ENCODE measurements at places on chromosomes 2 and 18.

DNA sequence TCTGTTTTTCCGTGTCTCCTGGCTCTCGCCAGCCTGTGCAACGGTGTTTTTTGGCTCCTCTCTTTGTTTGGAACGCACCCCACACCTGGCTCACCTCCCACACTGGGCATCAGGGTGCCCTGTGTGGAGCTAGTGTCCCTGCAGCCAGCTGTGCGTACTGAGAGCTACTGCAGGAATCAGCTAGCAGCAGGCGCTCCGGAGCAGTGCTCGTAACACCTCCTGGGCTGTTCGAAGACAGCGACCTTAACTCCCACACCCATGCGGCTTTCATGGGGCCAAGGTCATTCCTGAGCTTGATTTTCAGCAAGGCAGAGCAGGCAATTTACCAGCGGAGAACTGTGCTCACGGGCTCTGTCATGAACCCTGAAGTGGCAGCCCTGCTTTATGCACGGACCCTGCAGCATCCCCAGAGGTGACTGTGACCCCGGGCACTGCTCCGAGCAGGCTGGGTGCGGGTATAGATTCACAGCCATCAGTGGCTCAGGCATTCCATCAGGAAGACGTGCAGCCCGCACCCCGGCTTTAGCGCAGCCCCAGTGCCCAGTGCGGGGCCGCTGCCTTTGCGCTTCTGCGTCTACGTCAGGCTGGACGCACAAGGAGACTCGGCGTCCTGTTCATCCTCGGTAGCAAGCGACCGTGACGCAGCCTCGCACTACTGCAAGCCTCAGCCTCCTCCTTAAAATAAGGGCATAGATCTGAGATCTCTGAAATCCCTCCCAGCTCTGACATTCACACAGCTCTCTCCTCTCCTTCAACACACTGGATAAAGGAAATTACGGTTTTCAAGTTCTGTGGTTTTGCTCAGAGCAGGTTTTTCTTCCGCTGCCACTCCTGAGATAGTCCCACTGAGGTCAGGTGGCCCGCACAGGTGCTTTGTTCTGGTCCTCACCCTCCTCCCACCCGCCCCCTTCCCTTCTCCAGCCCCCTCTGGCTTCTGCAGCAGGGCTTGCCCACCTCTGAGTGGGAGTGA, 58.2 kb downstream of the ADI1 start:
- DNase-seq = no peak

- peak; percentile 17 for DNase-seq
Observed at GRCh38 chr2:235390108-235390815, 103.6 kb upstream of the AGAP1 start.

DNA sequence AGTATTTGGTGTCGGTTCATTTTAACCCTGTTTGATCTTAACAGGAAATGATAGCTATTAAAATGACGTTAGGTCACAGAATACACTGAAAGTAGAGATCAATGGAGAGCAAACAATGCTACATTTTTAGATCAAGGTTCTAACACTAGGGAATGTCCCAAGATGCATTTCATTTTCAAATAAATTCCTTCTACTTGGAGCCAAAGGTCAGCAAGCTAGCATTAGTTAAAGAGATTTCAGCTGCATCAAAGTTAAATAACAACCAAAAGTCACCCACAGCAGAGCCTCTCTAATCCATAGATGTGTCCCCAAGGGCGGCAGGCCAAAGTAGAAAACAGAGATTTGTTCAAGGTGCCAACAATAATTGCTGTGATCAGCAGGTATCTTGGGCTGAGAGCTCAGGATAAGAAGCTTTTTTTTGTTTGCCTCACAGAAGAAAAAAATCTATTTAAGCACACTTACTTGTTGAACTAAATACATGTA, 1233.6 kb upstream of the TMEFF2 start:
- no peak for DNase-seq

- DNase-seq = no peak
Observed at GRCh38 chr18:2351126-2351850, 220.0 kb downstream of the METTL4 start.

DNA sequence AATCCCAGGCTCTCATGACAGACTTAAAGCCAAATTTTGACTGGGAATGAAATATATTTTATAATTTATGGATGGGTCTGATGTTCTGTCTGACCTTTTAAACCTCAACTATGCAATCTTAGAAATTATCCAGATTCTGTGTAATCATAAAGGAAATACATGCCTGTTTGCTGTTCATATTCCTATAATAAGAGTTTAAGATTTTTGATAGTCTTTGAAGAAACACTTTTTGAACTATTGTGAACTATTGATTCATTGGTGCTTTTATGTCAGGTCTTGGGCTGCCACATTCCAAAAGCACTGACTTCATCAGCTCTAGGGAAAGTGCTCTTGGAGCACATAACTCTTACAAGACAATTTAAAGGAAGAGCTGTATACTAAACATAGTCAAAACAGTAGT, 64.2 kb downstream of the CCDC150 start:
- no peak for DNase-seq

GRCh38 chr2:150319658-150320555, 167.6 kb downstream of the RND3 start:
- no peak for DNase-seq

- DNase-seq = no peak
Observed at GRCh38 chr2:219049282-219049681, 8.0 kb upstream of the CFAP65 start.

DNA sequence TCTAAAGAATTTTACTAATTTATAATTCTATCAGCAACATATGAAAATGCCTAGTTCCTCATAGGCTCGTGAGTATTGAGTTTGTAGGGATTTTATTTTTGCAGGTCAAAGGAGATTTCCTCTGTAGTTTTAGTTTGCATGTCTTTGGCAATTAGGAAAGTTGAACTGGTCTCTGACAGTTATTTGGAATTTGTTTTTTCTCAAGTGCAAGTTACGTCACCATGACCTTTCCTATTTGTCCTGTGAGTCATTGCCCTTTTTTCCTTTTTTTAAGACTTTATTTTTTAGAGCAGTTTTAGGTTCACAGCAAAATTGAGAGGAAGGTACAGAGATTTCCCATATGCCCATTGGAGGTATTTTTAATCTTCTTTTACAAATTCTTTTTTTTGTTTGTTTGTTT, 29.0 kb downstream of the RAMP1 start:
- DNase-seq = no peak

- no peak for DNase-seq
Observed at GRCh38 chr2:226274143-226274542, 525.5 kb downstream of the IRS1 start.

DNA sequence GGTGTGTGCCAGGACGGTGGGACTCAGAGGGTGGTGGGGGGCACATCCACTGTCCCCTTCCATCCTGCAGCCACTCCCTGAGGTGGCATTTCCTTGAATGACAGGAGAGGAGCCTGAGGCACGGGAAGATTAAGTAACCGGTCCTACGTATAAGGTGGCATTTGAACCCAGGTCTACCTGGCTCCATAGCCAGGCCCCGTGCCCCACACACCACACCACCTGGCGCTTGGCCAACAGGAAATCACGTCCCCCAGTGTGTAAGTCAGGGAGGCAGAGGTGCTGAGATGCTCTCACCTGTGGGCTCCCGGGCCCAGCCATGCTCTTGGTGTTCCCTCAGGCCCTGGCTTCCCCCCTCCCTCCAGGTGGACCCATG, 53.7 kb downstream of the HPCAL1 start:
- no peak for DNase-seq

- no peak for DNase-seq
Observed at GRCh38 chr18:63168287-63168686, 151.3 kb downstream of the BCL2 start.

DNA sequence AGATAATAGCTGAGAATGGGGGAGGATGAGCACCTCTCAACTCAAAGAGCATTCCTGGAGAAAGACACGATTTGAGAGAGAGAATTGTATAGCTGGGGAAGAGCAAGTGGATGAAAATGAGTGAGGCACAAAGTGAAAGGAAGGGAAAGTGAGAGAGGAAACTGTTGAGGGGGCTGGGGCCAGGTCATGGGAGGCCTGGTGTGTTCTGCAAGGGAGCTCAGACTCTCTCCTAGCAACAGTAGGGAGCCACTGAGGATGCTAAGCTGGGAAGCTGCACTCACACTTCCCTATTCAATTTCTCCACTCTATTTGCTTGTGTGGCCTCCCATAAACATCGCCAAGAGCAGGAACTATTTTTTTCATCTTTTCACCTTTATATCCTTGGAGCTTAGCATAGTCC, 14.8 kb downstream of the EVA1A start:
- no peak for DNase-seq

- peak; percentile 20 for DNase-seq
Observed at GRCh38 chr2:20447437-20448245, 767 bp downstream of the RHOB start.

- no peak for DNase-seq
Observed at GRCh38 chr2:177806025-177806424, 266.6 kb downstream of the PDE11A start.

DNA sequence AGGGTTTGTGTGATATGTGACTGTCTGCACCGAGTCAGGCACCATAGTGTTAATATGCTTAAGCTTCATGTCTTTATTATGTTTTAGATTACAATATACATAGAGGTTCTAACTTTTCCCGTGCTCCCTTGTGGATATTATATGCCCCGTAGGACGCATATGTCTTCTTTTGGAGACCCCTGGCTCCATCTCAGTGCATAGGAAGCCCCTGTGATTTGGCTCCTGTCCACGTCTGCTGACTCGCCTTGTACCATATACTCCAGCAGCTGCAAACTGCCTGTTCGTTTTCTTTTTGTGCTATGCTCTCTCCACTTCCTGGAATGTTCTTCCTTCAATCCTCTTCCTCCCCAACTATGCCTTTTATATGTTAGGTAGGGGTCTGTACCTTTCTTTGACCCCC, 110.9 kb downstream of the PTRHD1 start:
- no peak for DNase-seq

GRCh38 chr18:51251625-51252024, 54.1 kb upstream of the MEX3C start:
- no peak for DNase-seq

- no peak for DNase-seq
Observed at GRCh38 chr2:157743051-157743450, 114.4 kb upstream of the ACVR1C start.

DNA sequence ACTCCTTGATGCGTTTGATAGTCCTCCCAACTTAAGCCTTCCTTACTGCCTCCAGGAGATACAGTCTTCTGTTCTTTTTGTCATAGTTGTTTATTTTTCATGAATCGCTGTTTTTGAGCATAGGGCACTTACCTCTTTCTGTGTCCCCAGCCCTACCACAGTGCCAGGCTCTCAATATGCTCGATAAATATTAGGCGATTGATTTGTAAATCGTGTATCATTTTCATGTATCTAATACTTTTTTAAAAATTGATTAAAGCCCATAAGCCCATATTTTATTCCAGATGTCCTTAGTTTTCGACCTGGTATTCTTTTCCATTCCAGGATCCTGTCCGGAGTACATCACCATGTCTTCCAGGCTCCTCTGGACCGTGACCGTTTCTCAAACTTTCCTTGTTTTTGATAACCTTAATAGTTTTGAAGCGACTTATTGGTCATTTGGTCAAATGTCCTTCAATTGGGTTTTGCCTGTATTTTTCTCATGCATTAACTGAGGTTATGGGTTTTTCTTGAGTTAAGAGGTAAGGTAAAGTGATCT, 444 bp upstream of the MMADHC start:
- no peak for DNase-seq

- DNase-seq = no peak
Observed at GRCh38 chr18:199768-200167, 41.4 kb downstream of the USP14 start.

- no peak for DNase-seq
Observed at GRCh38 chr18:24231773-24232735, 93.2 kb downstream of the CABYR start.

DNA sequence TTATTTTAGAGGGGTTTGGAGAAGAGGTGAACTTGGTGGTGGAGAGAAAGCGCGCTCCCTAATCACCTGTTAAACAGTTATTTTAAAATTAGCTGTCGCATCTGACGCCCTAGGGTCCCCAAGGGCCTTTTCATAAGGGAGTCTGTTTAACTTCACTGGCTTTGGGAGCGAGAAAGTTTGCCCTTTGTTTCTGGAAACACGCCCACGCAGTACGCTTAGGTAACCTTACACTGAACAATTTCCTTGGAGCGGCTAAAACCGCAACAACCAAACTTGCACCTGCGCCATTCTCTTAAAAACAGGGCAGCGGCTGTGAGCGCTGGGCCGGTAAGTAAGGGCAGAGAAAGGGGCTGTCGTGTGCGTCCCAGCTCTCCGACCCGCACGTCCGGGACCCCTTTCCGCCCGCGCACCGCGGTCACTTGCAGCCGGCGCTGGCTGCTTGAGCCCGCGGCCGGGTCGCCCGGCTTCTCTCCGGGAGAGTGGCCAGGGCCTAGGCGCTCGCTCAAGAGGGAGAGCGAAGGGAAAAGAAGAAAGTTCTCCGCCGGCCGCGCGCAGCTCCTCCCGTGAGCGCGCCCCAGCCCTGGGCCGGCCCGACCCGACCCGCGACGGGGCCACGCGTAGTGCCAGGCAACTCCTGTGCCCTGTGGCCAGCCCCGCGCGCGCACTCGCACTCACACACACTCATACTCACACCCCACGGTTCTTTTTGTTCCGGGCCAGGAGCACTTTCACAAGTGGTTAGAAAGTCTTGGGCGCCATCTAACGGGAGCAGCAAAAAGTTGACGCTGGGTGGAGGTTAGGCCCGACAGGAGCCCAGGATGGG, 19.2 kb downstream of the POU3F3 start:
- DNase-seq = peak; percentile 33

- DNase-seq = no peak
Observed at GRCh38 chr2:144432921-144433320, 87.0 kb downstream of the ZEB2 start.

- no peak for DNase-seq
Observed at GRCh38 chr18:10153924-10154752, 240.3 kb downstream of the VAPA start.

DNA sequence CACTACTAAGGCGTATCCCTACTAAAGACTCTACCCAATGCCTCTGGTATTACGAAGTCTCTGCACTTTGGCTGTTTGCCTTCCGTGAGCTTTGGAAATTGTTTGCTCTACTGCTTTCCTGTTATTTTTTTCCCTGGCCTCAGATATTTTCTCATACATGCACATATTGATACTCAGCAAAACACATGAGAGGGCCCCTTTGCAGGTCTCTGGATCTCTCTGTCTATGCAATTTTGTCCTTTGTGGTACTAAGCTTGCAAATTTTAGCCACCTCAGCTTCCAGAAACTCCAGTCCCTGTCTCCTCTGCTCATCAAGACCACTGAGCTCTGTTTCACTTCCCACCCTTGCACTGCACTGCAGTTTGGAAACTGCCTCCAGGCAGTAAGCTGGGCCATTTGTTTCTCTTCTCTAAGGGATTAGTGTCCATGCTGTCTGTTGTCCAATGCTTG, 46.6 kb downstream of the TAF1B start:
- DNase-seq = no peak
